K562 (cell line): ENCODE measurements at places on chromosomes 11 and 22. TPM values are rescaled to one million over a fixed set of nuclear protein-coding genes. Genes with fewer than 3 reads are reported as not detected.

CARD16 gene
- not detected in 2 replicates for polyA plus RNA-seq

OR51B2 gene
- polyA plus RNA-seq, result 2.6 and 2.7 TPM in 2 replicates

MN1 gene
- polyA plus RNA-seq, result not detected in 2 replicates

POU2AF3 gene
- polyA plus RNA-seq, result not detected in 2 replicates

C22orf23 gene
- polyA plus RNA-seq, result 0.65 and 0.82 TPM in 2 replicates

SLC5A4 gene
- 0.22 TPM in 1 of 2 replicates, not detected in the other for polyA plus RNA-seq

FGF3 gene
- polyA plus RNA-seq, result not detected in 2 replicates

APOL4 gene
- 6.5 and 7.2 TPM in 2 replicates for polyA plus RNA-seq

CD3D gene
- 69.6 and 76.7 TPM in 2 replicates for polyA plus RNA-seq

MIOX gene
- not detected in 2 replicates for polyA plus RNA-seq

MS4A10 gene
- polyA plus RNA-seq, result not detected in 2 replicates

VPREB3 gene
- polyA plus RNA-seq, result not detected in 2 replicates

ANKK1 gene
- polyA plus RNA-seq, result not detected in 2 replicates

MS4A6E gene
- polyA plus RNA-seq, result not detected in 2 replicates

TBX10 gene
- polyA plus RNA-seq, result not detected in 2 replicates

ARL2 gene
- polyA plus RNA-seq, result 154 and 169 TPM in 2 replicates

CCDC188 gene
- polyA plus RNA-seq, result not detected in 2 replicates

LRP4 gene
- 0.04 and 0.19 TPM in 2 replicates for polyA plus RNA-seq

HOATZ gene
- polyA plus RNA-seq, result not detected in 2 replicates

ROM1 gene
- 3.8 and 3.9 TPM in 2 replicates for polyA plus RNA-seq

SCGB1C1 gene
- polyA plus RNA-seq, result not detected in 2 replicates

OR8D4 gene
- polyA plus RNA-seq, result not detected in 2 replicates

LRFN4 gene
- 31.5 and 32.3 TPM in 2 replicates for polyA plus RNA-seq

KCNK4 gene
- not detected in 2 replicates for polyA plus RNA-seq

DCDC1 gene
- not detected in 2 replicates for polyA plus RNA-seq

TNNI2 gene
- not detected in 2 replicates for polyA plus RNA-seq

YPEL4 gene
- 0.40 and 1.1 TPM in 2 replicates for polyA plus RNA-seq

OR51B5 gene
- 111 and 113 TPM in 2 replicates for polyA plus RNA-seq

ISX gene
- 0.11 and 0.12 TPM in 2 replicates for polyA plus RNA-seq

FGF19 gene
- polyA plus RNA-seq, result not detected in 2 replicates

SESN3 gene
- 0.78 and 0.81 TPM in 2 replicates for polyA plus RNA-seq

ZDHHC5 gene
- polyA plus RNA-seq, result 36.4 and 39.1 TPM in 2 replicates

LRRC74B gene
- 0.04 TPM in 1 of 2 replicates, not detected in the other for polyA plus RNA-seq

MPPED2 gene
- not detected in 2 replicates for polyA plus RNA-seq

DRD2 gene
- polyA plus RNA-seq, result not detected in 2 replicates

KCNJ1 gene
- polyA plus RNA-seq, result not detected in 2 replicates

RTL10 gene
- polyA plus RNA-seq, result 28.2 and 31.2 TPM in 2 replicates

FAM227A gene
- polyA plus RNA-seq, result 0.89 and 0.94 TPM in 2 replicates

SPDYC gene
- 14.0 and 15.6 TPM in 2 replicates for polyA plus RNA-seq
